ENCODE measurements at places on chromosomes 6 and 20.

GRCh38 chr20:33410081-33410742 lies 8.9 kb upstream of the CDK5RAP1 start:
- no peak for DNase-seq

GRCh38 chr6:158817728-158818580 lies 1.2 kb downstream of the EZR start:
- no peak for DNase-seq

- no peak for DNase-seq
Measured at GRCh38 chr6:142592876-142593275, 291.1 kb downstream of the ADGRG6 start.

DNA sequence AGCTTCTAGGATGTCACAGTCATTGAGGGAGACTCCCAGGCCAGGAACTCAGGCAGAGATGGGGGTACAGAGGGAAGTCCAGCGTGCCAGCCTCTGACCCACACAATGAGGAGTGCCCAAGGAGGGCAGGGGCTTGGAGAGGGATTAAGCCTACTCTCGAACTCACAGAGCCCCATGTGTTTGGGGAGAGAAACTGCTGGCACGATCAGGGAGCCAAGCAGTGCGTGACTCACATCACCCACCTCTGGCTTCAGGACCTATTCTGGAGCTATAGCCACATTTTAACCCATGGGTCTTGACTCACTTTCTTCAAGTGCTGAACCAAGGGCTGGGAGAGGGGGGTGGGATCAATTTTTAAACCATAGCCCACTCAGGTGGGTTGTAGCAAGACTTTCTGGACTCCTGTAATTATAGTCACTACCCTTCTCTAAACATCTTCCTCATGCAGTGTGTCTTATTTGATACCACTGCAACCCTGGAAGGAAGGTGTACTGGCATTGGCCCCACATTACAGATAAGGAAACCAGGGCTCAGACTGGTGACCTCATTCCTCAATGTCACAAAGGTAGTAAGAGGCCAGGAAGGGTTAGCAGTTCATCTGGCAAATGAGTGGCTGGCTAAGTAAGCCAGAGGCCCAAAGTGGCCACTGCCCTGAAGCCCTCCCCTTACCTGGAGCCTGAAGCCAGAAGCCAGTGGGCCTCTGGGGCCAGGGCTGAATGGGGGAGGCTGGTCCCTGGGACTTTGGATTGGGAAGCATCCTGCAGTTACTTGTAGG lies 12.0 kb downstream of the FOXP4 start:
- no peak for DNase-seq

DNA sequence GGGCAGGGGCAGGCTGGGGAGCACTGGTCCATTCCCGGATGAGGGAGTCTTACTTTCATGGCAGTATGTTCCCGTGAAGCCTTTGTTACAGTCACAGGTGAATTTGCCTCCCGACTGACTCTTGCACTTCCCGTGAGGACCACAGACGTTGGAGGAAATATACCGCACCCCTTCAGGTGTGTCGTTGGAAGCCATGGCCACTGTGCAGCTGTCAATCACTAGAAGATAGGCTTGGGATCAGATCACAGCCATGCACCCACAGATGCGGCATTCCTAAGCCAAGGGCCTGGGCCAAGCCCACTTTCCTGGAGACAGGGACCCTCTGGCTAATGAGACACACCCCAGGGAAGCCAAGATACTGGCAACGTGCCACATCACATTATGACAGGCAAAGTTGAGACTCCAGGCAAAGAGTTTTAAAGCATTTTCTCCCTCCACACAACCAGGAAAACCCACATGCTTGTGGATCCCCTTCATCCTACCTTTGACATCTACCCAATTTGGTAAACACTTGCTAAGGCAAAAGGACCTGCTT lies 26.8 kb downstream of the JAG1 start:
- no peak for DNase-seq
